Mucosa of descending colon (tissue), 3 donors: ENCODE measurements at places on chromosomes 5 and 9. TPM values are rescaled to one million over a fixed set of nuclear protein-coding genes. Genes with fewer than 3 reads are reported as not detected.

DNA sequence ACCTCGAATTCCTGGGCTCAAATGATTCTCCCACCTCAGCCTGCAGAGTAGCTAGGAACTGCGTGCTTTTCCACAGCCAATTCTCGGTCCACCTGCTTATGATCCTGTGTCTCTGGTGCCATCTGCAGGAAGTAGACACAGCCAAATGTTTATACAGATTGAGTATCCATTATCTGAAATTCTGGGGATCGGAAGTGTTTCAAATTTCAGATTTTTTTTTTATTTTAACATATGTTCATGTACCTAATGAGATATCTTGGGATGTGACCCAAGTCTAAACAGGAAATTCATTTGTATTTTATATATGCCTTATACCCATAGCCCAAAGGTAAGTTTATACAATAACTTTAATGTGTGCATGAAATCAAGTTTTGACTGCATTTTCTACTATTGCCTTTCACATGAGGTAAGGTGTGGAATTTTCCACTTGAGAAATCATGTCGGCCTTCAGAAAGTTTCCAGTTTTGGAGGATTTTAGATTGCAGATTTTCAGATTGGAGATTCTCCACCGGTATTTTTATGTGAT, 89.5 kb downstream of the ESM1 start:
- no peak for DNase-seq

SOWAHA gene
- 24.3 TPM for total RNA-seq

DNA sequence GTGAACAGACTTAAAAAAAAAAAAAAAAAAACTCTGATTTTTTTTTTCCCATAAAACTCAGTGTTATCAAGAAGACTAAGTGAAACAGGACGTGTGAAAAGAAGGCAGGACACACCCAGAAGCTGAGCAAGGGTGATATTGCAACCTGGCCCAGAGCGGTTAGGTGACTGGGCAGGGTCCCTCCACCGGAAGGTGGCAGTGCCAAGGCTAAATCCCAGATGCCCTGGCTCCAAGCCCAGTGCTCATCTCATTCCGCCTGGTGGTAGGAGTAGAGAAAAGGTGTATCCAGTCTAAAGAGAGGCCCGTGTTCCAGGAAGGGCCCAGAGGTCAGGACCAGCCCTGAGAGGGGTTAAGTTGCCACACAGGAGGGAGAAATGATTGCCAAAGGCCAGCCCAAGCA, 51.5 kb upstream of the SAP30L start:
- DNase-seq = peak; percentile 69

CFAP77 gene
- total RNA-seq = not detected

DNA sequence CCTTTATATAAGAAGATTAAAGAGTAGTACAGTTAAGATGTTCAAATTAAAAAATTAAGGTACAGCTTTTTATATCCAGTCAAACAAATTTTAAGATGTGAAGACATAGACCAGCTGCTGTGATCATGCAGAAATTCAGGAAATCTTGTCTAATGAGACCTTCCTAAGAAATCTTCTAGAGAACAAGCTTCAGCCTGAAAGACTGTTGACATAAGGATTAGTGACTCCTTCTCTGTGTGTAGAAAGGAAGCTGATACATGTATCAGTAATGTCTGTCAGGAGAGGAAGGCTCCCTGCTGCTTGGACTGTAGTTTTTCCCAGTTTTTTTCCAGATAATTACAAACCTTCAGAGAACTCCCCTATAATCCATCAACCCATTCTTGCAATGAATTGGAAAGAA, 75.8 kb upstream of the PCSK5 start:
- DNase-seq = no peak
